ENCODE measurements at places on chromosomes 2 and 18.

GRCh38 chr2:27829791-27830190 lies 58.3 kb downstream of the MRPL33 start:
- DNase-seq = no peak

GRCh38 chr2:76450024-76450475 lies 739.3 kb upstream of the GCFC2 start:
- DNase-seq = no peak

- peak; percentile 76 for DNase-seq
Measured at GRCh38 chr2:234422273-234422732, 74.6 kb downstream of the ARL4C start.

DNA sequence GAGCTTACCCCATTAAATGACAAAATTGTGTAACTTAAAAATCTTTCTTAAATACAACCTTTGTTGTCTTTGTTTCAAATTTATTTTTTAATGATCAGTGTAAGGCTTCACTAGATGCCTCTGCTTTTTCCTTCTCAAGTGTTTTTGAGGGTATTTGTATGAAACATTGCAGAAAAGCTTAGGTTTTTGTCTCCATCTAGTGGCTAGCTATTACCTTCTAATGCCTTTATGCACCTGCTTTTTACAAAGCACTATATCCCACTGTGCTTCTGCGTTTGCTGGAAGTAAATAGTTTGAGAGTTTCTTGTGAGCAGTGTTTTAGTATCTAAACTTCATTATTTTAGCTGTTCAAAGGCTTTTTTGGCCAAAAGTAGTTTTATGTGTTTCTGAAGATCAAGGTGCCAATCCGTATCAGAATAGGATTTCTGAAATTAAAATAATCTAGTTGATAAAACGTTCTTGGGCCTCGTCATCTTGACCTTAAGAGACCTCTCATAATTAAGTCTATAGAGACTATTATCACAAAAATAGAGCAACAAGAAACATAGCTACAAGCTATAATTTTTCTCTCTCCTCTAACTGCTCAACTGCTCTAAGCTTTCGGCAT lies 47.0 kb downstream of the IWS1 start:
- peak; percentile 45 for DNase-seq

DNA sequence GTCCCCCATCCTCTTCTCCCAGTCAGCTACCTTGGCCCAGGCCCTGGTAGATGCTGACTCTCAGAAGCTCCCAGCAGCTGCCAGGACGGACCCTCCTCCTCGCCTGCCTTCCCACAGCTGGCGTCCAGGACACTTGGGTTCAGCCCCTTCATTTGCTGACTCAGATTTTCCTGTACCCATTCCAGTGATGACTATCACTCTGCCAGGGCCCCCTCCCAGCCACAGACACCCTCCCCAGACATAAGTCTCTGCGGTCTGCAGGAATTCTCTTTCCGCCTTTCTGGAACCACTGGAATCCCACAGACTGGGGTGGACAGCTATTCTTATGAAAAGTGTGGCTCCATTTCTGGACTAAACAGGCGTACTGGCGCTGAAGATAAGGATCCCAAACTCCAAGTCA lies 260.3 kb upstream of the EPAS1 start:
- DNase-seq = no peak

DNA sequence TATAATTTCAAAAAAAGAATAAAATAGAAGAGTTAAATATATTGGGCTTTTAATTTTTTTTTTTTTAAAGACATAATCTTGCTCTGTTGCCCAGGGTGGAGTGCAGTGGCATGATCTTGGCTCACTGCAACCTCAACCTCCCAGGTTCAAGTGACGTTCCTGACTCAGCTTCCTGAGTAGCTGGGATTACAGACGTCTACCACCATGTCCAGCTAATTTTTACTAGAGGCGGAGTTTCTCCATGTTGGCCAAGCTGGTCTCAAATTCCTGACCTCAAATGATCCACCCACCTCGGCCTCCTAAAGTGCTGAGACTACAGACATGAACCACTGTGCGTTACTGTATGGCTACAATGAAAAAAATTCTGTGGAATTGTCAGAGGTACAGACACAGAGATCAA lies 98.1 kb upstream of the RGPD4 start:
- no peak for DNase-seq

- DNase-seq = no peak
Measured at GRCh38 chr2:48398285-48399002, 131.5 kb upstream of the STON1 start.

- peak; percentile 88 for DNase-seq
Measured at GRCh38 chr2:36438449-36438977, 82.9 kb downstream of the CRIM1 start.

DNA sequence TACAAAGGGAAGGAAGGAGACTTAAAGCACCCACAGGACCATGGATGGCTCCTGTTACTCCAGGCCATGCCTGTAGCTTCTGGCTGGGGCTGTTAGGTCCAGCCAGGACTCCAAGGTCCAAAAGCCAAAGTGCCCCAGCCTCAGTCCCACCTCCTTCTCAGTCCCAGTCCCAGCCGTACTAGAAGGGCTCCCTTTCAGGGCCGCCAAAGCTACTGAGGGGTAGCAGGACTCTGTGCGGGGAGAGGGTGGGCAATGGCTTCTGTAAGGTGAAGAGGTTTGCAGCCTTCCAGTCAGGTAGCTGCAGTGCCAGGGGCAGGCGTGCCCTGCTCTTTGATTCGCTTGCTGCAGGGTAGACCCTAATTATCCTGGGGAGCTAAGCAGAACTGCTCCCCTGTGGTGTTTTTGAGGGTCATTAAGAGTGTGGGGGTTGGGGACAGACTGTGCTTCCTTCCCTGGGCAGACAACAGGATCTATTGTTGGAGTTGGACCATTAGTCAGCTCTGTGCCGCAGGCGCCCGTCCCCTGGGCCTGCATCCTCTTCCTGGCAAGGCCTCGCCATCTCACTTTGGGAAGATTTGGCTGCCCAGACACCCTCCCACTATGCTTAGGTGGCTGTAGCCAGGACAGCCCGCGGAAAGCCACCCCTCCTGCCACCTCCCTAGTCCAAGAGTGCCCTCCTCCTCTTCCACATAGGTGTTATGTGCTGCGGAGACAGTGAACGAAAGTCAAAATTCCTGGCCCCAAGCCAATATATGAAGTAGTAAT lies 118.8 kb downstream of the ZBTB7C start:
- DNase-seq = peak; percentile 71

DNA sequence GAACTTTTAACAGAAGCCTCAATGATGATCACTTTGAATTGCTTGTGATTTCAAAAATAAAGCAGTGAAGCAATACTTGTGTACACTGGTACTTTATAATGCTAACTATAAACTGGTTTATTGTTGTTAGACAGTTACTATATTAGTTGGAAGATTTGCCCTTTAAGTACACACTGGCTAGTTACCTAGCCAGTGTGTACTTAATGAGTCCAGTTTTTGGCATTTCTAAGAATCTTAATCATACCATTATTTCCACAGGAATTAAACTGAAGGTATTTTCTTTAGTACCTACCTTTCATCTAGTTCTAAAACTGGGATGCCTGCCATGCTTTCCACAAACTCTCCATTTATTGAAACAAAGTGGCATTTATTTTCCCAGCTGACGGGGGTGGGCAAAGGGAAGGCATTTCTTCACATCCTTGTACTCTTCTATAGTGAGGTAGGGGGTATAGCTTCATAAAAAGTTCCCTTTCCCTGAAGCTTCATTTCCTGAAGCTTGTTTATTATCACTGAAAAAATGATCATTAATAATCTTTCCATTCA lies 49.9 kb downstream of the UGP2 start:
- DNase-seq = peak; percentile 19

DNA sequence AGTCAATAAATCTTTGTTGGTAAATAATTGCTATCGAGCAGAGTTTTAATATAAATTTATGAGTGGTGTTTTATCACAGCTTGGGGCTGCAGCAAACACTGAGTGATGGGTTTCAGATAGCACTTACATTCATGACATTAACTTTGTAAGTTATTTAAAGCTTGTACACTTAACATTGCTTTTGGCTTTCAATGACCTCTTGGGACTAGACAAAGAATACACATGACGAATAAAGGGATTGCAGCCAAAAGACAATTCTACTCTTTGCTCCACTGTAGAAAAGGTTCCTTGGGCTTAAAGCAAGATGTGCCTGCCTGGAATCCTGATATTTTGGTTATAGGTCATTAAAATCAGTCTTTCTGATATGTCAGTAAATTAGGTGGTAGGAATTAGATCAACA lies 299.5 kb downstream of the GBX2 start:
- DNase-seq = no peak

DNA sequence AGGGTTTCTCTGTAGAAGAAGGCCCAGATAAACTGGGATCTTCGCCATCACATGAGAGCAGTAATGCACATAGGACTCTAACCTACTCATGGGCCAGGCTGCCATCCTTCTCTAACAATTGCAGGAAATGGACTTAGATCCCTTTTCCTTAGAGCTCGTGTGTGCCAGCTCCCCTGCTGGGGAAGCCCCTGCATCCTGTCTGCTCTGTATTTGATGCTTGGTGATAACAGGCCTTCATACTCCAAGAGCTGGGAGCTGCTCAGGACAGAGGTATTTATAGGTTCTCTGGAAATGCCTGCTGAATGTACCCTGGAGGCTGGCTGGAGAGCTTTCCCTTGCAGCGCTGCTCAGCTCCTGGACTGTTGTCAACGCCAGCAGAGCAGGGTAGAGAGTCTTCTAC lies 249.6 kb downstream of the MTX2 start:
- DNase-seq = no peak

GRCh38 chr2:110205660-110206455 lies 1.0 kb upstream of the NPHP1 start:
- DNase-seq = no peak

DNA sequence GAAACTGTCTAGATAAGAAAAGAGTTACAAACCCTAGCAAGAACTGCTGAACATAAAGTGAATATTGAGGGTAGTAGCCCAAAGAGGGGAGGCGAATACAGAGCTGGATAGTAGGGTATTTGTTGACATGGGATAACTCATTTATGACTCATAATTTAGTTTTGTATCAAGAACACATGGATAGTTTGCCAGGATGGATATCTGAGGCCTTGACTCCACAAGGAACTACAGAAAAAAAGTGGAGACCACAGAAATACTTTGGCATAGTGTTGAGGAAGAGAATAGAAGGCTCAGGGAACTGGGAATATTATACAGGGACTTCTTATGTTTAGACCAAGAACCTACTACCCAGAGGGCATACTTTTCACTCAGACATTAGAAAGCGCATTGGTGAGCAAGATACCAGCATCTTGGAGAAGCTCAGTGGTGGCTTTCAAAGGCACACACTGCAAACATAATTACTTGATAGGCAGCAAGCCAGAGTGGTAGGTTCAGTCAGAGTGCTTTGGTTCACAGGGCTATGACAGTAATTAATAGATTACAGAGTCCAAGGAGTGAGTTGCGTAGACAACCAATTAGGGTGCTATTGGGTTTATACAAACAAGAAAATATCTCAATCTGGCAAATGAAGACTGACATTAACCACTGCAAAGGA lies 51.9 kb upstream of the ZBTB7C start:
- peak; percentile 40 for DNase-seq

DNA sequence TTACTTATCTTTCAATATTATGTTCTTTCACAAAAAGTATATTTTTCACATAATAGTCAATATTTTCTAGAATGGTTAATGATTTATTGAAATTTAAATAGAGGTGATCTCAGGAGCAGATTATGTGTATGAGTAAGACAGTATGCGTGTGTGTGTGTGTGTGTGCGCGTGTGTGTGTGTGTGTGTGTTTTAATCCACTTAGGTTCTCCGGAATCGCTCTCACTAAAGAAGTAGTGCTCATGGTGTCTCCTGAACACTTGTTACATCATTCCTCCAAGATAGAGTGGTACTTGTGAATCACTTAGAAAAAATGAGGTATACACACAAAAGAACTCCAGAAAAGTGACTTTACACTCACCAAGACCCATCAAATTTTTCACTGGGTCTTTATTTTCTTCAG lies 91.0 kb upstream of the KCNH7 start:
- no peak for DNase-seq

DNA sequence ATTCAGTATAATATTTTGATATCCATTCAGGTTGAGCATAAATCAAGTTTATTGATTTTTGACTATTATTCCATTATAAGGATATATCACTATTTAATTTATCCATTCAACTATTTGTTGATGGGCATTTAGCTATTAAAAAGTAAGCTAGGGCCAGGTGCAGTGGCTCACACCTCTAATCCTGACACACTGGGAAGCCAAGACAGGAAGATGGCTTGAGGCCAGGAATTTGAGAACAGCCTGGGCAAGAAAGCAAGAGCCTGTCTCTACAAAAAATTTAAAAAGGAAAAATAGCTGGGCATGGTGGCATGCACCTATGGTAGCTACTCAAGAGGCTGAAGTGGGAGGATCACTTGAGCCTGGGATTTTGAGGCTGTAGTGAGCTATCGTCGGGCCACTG lies 183.5 kb downstream of the HNMT start:
- DNase-seq = no peak

GRCh38 chr18:74528913-74529312 lies 5.4 kb upstream of the CNDP1 start:
- no peak for DNase-seq

GRCh38 chr2:117523711-117524238 lies 290.7 kb upstream of the DDX18 start:
- DNase-seq = no peak

DNA sequence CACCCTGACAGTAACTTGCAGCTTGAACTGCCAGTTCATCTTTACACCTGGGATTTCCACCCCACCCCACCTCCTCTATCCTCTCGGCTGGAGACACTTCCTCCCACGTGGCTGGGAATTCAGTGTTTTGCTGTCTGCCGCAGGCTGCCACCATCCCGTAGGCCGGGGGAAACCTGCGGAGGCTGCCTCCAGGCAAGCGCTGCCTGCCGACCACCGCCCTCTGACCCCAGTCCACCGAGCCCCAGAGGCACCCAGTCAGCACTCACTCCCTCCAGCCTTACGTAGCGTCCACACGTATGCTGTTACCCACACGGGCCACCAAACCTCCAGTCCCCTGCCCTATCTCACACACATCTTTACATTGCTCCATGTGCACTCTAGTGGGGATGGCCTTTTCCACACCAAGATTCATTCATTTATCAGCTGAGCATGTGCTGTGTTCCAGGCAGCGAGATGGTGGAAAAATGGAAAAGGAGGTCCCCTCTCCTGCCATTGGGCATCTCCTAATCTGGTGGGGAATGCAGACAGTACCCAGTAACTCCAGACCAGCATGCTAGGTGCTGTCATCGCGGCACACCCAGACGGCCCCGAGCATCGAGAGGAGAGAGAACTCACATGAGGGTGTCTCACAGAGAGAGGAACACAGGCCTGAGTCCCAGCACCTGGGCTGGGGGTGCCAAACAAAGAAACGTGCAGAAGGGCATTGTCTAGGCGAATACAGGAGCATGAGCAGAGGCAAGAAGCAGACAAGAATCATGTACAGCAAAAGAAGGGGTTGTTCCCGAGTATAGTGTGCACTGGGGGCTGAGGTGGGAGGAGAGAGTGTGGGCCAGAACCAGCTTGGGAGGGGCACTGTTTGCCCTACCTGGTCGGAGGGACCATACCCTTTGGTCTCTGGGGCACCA lies 166.9 kb downstream of the SMAD7 start:
- no peak for DNase-seq

DNA sequence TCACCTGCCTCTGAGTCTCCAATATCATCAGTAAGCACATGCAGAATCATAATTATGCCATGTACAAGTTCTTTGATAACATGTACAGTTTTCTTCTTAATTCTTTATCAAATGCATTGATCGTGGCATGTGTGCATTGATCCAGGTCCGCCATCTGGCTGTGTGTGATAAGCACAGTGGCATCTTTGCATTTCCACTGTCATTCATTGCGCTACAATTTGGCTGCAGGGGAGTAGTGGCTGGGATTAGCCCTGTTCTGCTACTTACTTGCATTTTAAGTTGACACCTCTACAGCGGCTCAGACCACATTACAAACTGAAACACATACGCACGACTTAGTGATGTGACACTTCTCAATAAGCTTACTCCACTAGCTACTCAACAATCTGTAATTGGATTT lies 83.6 kb upstream of the OTX1 start:
- no peak for DNase-seq
